D341Med (cell line): ENCODE measurements at places on chromosomes 11 and 22.
A peak's percentile ranks its signal among the peaks of the same experiment; 100 is the strongest.

DNA sequence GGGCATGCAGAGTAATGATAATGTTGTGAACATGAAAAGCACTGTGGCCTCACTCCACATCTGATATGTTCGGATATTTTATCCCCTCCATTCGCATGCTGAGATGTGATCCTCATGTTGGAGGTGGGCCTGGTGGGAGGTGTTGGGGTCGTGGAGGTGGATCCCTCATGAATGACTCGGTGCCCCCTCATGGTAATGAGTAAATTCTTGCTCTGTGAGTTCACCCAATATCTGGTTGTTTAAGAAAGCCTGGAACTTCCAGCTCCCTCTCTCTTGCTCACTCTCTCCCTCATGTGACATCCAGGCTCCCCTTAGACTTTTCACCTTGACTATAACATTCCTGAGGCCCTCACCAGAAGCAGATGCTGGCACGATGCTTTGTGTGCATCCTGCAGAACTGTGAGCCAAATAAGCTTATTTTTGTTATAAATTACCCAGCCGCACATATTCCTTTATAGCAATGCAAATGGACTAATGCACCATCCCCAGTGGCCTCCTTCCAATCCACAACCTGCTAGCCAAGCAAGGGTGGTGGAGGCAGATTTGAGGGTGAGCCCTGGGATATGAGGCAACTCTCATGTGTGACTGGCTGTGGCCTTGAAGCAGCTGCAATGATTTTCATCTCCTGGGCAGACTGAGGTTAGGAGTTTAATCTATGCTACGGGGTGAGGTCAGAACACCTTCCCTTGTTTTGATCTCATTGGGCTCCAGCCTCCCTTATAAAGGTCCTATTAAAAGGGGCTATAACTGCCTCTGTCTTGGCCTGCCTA, 276.5 kb downstream of the ETS1 start:
- no peak for DNase-seq

- DNase-seq = no peak
Measured at GRCh38 chr11:57645689-57646085, 4.0 kb downstream of the YPEL4 start.

GRCh38 chr11:118961591-118961990, 5.5 kb downstream of the UPK2 start:
- no peak for DNase-seq

GRCh38 chr11:29435421-29435820, 581.4 kb downstream of the KCNA4 start:
- DNase-seq = no peak

DNA sequence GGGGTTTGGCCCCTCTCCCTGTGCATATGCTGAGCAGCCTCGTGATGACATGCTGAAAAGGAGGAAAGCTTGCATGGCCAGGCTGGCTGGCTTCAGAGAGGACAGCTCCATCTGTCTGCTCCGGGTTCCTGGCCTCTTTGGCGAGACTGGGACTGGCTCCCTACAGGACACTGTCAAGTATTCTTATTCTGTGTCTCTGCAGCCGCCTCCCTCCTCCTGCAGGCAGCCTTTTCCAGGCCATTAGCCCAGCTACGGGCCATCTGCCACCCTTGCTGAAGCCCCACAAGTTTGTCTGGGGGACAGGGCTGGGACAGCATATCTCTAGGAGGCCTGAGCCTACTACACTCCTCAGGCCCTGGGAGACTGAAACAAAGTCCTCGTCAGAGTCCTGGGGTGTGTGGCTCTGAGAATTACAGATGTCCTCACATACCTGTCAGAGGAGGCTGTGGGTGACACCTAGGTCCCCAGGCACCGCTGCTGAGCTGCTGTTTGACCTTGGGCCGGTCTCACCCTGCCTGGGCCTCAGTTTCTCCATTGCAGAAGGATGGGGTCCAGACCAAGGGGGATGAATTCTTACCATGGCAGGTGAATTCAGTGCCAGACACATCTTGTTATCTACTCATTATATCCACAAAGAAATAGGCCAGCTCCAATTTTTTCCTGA, 11.0 kb downstream of the MRGPRG start:
- DNase-seq = no peak

DNA sequence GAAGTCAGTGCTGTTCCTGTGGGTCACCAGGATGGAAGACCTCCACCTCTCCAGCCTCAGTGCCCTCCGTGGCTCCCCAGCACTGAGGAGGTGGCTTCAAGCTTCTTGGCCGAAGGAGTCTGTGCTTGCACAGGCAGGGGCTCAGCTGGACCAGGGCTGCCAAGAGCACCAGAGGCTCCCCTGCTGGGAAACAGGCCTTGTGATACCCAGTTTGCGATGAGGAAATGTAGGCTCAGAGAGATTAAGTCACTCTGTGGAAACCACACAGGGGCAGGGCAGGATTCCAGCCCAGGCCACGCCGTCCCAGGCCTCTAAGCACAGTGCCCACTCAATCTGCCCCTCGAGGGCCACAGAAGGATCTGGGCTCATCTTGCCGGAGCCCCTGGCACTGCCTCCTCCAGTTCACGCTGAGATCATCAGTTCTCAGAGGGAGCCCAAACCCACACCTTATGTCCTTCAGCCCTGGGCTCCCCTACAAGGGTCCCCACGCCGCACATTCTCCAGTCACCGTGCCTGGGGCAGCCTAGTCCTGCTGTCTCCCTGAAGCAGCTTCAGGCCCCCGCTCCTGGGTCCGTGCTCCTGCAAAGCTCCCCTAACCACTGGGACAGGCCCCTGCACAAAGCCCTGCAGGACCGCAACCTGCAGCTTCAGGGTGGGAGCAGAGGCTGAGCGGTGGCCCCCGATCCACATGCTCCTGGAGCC, 21.6 kb downstream of the ANO1 start:
- DNase-seq = no peak

- DNase-seq = no peak
Measured at GRCh38 chr11:47607380-47607779, 13.2 kb upstream of the C1QTNF4 start.

DNA sequence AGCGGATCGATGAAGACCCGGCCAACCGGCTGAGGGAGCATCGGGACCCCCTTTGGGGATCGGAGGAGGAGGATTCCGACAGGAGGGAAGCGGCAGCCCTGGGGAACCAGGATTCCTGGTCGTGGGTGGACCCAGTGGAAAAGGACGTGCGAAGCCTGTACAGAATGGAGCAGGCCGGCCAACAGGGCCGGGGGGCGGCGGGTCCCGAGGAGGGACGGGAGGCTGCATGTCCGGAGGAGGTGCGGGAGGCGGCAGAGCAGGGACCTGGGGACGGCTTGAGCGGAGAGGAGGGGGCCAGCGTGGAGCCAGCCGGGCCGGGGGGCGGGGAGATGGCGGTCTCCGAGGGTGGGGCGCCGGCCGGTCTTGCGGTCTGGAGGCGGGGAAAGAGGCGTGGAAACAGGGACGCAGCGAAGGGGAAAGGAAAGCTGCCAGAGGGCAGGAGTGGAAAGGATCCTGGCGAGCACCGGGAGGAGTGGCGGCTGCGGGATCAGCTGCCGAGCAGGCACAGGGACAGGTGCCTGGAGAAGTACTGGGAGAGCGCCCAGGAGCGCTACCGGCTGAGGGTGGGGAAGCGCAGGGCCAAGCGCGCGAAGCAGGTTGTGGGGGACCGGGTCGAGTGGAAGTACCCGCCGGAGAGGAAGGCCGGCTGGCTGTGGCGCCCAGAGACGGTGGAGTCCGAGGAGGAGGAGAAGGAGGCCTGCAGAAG, at the start of gene ANO5:
Gene ANO5 (plus strand): TSS at position 444 of the 706 bp plus-strand sequence. CDS start 408 bp downstream, outside the sequence.
- peak; percentile 69 for DNase-seq

DNA sequence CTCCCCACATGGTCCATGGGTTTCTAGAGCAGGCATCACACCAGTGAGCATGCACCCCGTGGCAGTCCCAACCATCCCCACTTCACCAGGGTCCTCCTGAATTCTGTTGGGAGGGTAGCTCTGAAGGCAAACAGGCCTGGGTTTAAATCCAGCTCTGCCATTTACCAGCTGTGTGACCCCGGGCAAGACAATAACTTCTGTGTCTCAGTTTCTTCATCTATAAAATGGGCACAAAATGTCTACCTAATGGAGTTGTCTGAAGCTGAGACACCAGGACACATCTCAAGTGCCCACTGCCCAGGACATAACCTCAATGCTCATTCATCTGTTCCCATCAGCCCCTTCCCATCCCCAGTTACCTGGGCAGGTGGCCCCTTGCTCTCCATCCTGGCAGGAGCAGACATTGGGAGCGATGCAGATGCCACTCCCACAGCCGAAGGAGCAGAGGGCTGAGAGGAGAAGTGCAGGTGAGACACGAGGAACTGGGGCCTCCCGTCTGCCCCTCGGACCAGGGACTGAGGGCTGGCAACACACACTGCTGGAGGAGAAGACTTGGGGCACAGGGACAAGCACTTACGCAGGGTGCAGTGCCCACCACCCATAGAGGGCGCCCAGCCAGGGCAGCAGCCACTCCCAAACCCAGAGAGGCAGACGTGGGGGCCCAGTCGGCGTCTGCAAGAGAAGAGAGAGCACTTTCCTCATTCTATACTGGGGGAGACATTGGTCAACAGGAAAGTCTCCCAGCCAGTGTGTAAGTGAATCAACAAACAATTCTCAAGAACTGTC, 4.0 kb downstream of the VWCE start:
- no peak for DNase-seq

GRCh38 chr22:48581205-48581766, 1246.4 kb downstream of the BRD1 start:
- no peak for DNase-seq

- no peak for DNase-seq
Measured at GRCh38 chr11:20558741-20559140, 40.7 kb upstream of the SLC6A5 start.

GRCh38 chr11:134580610-134580975, 168.6 kb upstream of the B3GAT1 start:
- DNase-seq = peak; percentile 50

DNA sequence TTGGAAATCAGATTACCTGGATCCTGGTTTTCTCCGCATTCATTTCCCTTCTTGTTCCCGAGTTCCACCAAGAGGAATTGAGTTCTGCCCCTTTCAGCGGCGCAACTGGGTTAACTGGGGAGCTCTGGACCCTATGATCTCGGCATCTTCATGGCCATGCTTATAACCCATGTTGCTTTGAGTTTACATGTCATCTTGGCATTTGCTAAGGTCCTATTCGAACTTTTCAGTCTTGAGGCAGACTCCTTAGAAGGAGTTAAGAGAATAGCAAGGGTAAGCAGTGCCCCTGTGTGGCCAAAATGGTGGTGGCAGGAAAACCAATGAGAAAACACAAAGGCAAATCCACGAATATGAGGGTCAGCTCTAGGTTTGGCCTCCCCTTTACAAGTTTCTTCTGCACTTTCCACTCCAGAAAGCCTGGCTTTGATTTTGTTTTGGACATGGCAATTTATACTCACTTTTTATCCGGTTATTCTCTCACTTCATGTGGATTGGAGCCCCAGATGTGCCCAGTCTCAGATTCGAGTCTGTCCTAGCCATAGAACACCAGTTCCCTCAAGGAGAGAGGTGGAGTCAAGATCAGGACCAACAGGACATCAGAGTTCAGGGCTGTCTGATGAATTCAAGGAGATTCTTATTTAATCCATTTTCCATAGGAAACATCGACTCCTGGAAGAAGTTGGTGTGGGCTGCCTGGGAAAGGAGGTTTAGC, 55.3 kb upstream of the FBXO3 start:
- peak; percentile 71 for DNase-seq

DNA sequence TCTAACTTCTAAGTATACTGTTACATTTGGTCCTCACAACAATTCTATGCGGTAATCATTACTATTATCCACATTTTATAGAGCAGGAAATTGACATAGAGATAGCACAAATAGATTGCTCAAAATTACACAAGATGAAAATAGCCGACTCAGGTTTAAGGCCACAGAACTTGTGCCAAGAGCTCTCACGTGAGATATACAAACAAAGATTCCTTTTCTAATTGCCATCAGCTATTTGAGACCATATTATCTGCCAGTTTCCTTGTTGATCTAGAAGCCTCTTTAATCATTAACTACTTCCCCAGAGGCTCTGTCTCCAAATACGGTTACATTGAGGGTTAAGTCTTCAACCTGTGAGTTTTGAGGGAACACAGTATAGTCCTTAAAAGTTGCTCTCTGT, 61.0 kb upstream of the GLYATL1B start:
- DNase-seq = no peak

- DNase-seq = no peak
Measured at GRCh38 chr22:45112136-45112879, 51.4 kb upstream of the NUP50 start.

DNA sequence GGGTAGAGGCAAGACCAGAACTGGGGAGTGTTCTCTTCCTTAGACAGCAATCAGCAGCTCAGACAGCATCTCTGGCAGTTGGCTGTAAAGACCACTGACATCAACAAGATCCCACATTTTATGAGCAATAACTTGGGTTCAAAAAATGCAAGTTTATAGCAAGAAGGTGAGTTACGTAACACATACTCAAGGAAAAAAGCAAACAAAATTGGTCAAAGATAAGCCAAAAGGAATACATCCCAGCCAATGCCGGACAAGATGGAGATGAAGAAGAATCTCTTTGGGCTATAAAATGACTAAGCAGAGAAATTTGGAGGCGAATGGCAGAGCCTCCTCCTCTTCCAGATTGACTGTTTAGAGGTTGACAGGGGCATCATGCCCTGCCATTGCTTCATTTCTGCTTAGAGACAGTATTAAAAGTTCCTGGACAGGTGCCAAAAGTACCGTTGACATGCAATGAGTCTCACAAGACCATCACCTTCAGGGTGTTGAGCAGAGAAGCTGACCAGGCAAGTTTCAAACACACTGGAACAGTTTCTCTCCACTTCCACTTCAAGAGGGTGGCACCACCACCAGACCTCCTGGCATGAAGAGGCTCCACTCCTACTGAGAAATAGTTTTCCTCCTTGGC, 55.9 kb downstream of the ENDOD1 start:
- no peak for DNase-seq

DNA sequence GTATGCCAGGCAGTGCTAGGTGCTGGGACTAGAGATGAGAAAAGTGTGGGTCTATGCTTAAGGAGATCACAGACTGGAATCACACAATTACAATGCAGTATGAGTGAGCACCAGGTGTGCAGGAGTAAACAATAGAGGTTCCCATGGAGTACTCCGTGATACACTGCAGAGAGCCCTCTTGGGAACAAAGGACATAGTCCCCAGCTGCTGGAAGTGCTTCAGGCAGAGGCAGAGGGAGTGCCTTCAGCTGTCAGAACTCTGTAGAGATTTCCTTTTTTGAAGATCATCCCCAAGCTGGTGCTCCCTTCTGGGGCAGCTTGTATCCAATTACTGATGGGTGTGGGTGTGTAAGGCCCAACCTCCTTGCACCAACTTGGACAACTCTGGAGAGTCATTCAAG, 143.5 kb upstream of the PLET1 start:
- no peak for DNase-seq

DNA sequence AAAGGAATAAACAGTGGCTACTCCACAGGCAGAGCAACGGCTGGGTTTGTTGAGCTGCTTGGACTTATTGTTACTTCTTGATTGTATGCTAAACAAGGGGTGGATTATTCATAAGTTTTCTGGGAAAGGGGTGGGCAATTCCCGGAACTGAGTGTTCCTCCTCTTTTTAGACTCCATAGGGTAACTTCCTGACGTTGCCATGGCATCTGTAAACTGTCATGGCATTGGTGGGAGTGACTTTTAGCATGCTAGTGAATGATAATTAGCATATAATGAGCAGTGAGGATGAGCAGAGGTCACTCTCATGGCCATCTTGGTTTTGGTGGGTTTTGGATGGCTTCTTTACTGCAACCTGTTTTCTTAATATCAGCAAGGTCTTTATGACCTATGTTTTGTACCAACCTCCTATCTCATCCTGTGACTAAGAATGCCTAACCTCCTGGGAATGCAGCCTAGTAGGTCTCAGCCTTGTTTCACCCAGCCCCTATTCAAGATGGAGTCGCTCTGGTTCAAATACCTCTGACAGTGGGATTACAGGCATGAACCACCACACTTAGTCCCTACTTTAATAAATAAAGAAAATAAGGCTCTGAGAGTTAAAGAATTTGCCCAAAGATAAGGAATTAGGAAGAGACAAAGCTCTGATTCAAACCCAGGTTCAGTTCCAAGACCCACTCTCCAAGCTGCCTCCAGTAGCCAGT, 65.6 kb upstream of the CLMP start:
- DNase-seq = no peak
